ENCODE measurements at places on chromosomes 13 and 19. TPM values are rescaled to one million over a fixed set of nuclear protein-coding genes. Genes with fewer than 3 reads are reported as not detected.

The SSC5D gene
- 3.7 TPM for polyA plus RNA-seq

The C13orf42 gene
- 0.20 TPM for polyA plus RNA-seq

The MEGF8 gene
- 47.3 TPM for polyA plus RNA-seq

The MISP3 gene
- 6.2 TPM for polyA plus RNA-seq

The MAST1 gene
- 1.3 TPM for polyA plus RNA-seq

The PSG11 gene
- polyA plus RNA-seq = not detected
